ENCODE measurements at places on chromosomes 7 and 10.

GRCh38 chr7:67854221-67855178 lies 857.9 kb downstream of the TYW1 start:
- DNase-seq: no peak

GRCh38 chr10:118544401-118544948 lies 51.0 kb downstream of the PRLHR start:
- DNase-seq: no peak

- peak; percentile 86 for DNase-seq
These were observed 68.1 kb upstream of the CDK6 start for GRCh38 chr7:92904244-92905131.

DNA sequence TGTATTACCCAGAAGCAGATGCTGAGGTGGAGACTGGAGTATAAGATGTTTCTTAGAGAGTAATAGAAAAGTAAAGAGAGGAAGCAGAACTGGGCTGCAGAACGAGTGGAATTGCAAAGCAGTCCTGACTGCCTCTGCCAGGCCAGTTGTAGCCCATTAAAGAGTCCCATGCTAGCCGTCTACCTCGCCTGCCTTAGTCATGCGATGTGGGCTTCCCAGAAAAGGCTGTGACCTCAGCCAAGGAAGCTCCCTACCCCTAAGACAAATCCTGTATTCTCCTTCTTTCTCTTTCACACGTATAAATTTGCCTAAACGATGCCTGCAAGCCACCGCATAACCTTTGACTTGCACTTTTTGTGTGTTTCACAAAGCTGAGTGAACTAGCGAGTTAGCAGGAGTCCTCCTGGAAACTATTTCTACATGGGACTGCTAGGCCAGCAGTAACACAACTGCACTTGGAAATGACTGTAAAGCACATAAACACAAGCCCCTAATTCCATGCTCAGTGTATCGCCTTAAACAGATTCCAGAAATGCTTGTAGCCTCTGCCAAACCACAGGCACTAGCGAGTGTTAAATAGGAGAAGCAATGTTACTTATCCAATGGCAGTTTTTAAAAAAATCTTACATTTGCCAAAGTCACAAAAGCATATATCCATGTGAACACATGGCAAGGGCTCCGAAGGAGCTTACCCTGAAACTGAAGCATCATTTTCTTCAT lies 47.4 kb upstream of the GNAI1 start:
- no peak for DNase-seq

- no peak for DNase-seq
These were observed 279.4 kb downstream of the FZD1 start for GRCh38 chr7:91543646-91544045.

DNA sequence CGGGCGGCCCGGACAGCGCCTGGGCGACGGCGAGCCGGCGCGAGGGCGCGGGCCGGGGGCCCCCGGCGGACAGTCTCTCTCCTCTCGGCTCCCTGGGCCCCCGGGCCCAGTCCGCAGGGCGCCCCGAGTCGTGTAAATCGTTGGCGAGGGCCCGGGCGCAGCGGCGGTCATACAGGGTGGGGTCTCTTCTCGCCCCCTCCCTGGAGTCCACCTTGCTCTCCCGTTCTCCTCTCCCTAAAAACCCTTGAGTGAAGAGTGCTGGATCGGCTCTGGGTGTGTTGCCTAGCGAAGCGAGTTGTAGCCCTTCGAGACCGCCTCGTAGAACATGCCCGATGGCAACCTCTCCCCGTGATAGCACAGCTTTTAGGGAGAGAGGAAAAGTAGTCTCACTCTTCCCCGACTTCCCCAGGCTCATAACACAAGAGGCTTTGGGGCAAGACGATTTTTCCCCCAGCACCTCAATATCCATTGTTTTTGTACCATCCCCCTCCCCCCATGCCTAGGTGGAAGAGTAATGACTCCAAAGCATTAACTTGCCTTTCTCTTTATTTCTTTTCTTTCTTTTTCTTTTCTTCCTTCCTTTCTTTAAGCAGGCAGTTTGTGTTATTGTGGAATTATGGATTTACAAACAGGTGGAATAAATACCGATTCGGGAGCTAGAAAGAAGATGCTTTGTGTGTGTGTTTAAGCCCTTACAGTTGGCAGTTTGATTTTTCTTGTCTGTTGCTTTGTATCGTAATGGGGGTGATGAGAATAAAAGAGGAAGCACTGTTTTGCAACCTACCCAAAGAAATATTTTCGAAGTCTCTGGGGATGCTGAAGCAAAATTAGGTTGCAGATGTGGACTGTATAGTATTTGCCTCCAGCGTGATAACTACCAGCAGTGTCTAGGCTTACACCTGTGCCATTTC lies 822 bp downstream of the SHOC2 start:
- no peak for DNase-seq

GRCh38 chr7:11540271-11540761 lies 291.7 kb downstream of the THSD7A start:
- no peak for DNase-seq

GRCh38 chr7:156566812-156567549 lies 73.6 kb upstream of the RNF32 start:
- no peak for DNase-seq

DNA sequence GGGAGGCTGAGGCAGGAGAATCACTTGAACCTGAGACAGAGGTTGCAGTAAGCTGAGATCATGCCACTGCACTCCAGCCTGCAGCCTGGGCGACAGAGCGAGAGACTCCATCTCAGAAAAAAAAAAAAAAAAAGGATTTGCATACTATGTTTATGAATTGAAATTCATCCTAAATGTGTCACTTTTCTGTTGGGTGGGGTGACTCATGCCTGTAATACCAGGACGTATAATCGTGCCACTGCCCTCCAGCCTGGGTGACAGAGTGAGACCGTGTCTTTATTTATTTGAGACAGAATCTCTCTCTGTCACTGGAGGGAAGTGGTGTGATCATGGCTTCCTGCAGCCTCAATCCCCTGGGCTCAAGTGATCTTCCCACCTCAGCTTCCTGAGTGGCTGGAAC lies 5.8 kb downstream of the ZNF212 start:
- DNase-seq: peak; percentile 27

DNA sequence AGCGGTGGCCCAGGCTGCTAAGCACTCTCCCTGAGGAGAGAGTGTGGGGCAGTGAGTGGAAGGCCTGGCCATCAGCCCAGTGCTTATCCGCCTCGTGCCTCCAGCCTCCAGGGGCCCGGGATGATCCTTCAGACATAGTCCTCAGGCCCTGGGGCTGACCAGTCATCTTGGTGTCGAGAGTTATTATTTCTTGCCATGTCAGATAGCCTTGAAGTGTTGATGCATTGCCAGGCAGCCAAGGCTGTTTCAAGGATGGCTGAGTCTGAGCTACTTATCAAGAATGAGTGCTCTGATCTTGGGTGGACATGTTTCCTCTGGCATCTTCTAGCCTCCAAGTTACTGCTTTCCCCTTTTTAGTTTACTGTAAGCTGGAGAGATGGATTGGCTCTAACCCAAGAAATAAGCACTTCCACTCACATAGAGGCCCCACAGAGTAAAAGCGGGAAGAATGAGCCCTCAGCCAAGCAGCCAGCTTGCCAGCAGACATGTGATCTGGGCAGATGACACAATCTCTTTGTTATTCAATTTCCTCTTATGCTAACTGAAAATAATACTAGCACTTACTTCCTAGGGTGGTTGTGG lies 136.5 kb upstream of the NAMPT start:
- DNase-seq: no peak

DNA sequence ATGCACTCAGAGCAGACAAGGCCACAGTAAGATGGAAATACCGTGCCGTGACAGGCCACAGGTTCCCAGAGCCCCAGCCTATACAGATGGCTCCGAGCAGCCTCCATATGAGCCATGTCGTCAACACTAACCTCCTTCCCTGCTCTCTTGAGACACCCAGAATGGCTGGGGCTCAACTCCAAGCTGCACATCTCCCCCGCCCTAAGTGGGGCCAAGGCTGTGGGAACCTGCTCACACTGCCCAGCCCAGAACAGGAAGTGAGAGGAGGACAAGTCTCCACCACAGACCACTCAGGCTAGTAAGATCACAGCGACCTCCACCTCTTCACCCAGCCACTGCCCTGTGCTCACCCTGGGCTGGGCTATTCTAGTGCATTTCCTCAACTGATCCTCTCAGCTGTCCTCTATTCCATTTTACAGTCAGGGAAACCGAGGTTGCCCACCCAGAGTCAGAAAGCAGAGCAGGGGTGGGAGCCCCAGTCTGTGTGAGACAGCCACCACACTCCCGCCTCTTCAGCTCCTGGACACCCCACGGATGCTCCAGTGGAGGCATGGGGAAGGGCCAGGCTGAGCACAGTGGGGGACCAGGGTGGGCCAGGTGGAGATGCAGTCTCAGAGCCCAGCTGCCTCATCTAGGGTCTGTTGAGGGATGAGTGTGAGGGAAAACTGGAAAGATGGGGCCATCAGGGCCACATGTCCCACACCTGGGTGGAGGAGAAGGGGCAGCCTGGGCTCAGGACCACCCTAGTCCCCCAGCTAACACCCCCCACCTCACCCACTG lies 11.6 kb downstream of the GRID1 start:
- DNase-seq: no peak

GRCh38 chr7:6162331-6162620 lies 110.1 kb downstream of the CYTH3 start:
- no peak for DNase-seq

GRCh38 chr10:34547695-34548094 lies 267.4 kb downstream of the PARD3 start:
- no peak for DNase-seq

DNA sequence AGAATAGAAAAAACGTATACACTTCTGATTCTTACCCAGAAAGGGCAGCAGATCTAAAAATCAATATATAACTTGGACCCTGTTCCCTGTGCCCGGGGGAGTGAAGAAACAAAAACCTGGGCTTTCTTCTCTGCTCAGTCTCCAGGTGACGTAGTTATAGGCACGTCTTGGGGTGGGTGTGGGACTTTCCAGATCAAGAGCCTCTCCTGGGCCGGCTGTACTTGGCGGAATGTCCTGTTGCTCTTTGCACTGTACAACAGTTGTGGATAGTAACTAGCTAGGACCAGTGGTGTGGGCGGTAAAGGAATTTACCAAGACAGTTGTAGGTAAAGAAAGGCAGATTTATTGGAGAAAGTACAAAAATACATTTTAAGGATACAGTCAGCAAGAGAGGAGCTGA lies 40.4 kb upstream of the STEAP4 start:
- DNase-seq: no peak

GRCh38 chr7:124840435-124840834 lies 74.8 kb upstream of the GPR37 start:
- DNase-seq: no peak

GRCh38 chr7:76369018-76369417 lies 10.2 kb upstream of the YWHAG start:
- no peak for DNase-seq

DNA sequence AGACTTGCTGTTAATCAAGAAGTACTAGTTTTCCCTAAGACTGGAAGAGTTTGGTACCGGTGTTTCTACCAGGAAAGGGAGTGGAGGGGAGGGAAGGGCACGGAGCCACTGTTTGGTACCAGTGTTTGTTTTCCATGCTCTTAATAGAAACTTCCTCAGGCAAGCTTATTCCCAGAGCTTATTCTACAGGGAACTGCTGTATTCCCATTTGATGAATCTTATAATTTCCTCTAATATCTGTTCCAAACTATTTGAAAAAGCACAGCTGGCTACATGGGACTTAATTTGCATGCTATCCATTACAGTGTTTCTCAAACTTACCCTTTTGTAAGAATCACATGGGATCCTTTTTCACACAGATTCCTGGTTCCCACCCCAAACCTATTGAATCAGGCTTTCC lies 23.7 kb downstream of the SLC26A4 start:
- no peak for DNase-seq

DNA sequence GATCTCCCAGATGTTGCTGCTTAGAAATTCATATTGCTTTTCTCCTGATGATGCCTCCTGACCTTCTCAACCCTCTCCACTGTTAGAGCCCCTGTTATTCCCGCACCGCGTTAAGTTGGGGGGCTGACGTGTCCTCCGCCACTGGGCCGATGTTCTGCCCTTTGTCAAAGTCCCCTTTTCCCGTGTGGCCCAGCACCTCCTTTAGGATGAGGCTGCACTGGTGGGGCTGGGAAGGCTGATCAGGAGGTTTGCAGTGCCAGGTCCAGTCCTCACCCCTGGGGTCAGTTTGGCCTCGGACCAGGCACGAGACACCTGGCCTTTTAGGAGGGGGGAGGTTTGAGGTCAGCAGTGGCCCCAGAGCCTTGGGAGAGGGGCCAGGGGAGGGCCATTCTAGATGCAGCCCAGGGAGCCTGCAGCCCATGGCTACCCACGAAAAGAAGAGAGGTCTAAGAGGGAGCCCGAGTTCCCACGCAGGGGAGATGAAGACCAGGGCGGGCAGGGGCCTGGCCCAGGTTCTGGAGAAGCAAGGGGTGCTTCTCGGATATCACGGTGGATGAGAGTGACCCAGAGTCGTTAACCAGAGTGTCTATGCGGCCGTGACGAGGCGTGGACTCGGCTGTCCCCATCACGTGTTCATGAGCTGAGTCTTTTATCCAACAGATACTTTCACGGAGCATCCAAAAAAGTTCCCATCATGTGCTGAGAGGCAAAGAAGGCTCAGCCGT lies 150.4 kb downstream of the DNAJB6 start:
- DNase-seq: no peak

DNA sequence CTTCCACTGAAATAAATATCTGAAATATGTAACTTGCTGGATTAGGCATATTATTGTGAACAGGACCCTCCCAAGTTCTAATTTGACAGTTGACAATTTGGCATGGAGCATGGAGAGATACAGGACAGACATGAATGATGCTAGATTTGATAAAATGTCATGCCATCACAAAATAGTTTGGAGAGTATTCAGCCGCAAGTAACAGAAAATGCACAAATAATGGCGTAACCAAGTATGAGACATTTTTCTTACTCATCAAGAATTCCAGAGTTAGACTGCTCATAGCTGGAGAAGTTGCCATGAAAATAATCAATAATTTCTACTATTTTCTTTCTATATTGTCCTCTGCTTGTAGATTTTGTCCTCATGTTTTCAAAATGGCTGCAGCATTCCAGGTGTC lies 45.5 kb upstream of the GPAM start:
- DNase-seq: no peak

GRCh38 chr7:23965296-23965695 lies 255.3 kb downstream of the STK31 start:
- DNase-seq: no peak

DNA sequence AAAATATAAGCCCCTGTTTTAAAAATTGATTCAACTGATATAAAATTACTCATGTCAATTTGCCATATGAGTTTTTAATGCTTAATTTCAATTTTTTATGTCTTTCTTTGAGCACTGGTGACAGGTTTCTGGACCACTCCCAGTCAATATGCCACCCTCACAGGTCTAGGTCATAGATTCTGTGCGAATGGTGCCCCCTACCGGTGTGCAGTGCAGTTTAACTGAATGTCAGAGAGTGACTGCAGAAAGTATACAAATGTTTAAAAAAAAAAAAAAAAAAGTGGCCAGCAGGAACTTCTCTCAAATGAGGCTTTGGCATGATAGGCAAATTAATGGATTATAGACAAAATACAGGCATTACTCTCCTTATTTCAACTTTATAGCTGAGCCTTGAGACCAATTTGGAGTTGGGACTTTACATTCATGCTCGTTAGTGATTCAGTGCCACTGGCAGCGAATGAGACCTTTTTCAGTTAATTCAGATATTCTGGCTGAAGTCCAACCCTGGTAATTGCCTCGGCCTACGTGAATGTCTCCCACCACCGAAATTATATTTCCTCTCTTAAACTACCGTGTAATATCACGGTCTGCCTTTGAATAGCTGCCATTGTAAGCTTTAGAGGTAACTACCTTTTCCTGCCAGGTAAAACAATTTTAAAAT lies 427.6 kb downstream of the PHTF2 start:
- peak; percentile 4 for DNase-seq
